Transverse colon (tissue), 4 donors: ENCODE measurements at places on chromosomes 13 and 19.
A peak's percentile ranks its signal among the peaks of the same experiment; 100 is the strongest.

- DNase-seq: no peak
- no peaks in the 10 kb centered on the region for H3K36me3 ChIP-seq
- H3K4me1 ChIP-seq: no peaks in the 10 kb centered on the region
- no peak overlapping the region for H3K4me3 ChIP-seq
- H3K27me3 ChIP-seq: peaks cover 10% of the 10 kb centered on the region
Measured at GRCh38 chr13:79297128-79297527, 108.9 kb downstream of the RBM26 start.

DNA sequence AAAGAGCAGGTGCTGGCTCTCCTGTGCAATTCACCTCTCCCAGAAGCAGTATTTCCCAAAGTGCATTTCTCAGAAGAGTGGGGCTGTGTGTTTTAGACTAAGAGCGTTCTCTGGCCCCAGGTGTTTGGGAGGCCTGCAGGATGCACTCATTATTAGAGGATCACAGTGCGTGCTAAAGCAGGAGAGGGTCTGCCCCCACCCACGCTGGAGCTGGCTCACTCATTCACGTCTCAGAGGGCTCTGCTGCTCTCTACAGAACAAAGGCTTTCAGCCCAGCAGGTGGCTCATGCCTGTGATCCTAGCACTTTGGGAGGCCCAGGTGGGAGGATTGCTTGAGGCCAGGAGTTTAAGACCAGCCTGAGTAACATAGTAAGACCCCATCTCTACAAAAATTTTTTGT lies 756.7 kb downstream of the UQCRFS1 start:
- H3K4me1 ChIP-seq: no peaks in the 10 kb centered on the region
- no peak overlapping the region for H3K27ac ChIP-seq
- no peak overlapping the region for H3K4me3 ChIP-seq
- H3K36me3 ChIP-seq: no peaks in the 10 kb centered on the region

- H3K4me1 ChIP-seq: no peaks in the 10 kb centered on the region
- no peak overlapping the region for H3K4me3 ChIP-seq
- no peak overlapping the region for H3K27ac ChIP-seq
- no peaks in the 10 kb centered on the region for H3K36me3 ChIP-seq
- DNase-seq: no peak
Measured at GRCh38 chr13:20331419-20331818, 99.3 kb upstream of the GJB6 start.

- peak overlapping the region; percentile 93 for H3K4me3 ChIP-seq
- H3K4me1 ChIP-seq: peaks cover 60% of the 10 kb centered on the region
- H3K36me3 ChIP-seq: no peaks in the 10 kb centered on the region
- no peaks in the 10 kb centered on the region for H3K27me3 ChIP-seq
- peak overlapping the region; percentile 98 for H3K27ac ChIP-seq
Measured at GRCh38 chr19:6739883-6740588, 556 bp downstream of the TRIP10 start.

DNA sequence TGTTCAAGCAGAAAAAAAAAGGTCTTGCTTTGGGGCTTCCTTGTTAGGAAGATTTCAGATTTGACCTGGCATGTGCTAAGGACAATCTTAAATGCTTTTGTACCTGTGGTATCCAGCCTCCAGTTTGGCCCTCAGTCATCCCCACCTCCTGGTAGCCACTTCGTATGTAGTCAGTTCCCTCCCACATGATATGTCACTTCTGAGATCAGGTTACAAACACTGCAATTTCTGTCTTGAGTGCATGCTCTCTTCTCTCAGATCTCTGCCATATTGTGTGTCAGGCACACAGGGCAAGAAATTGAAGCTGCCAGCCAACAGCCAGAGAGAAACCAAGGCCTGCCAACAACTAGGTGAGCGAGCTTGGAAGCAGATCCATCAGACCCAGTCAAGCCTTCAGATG lies 60.3 kb upstream of the STARD13 start:
- no peak overlapping the region for H3K27ac ChIP-seq
- H3K4me3 ChIP-seq: no peak overlapping the region
- no peaks in the 10 kb centered on the region for H3K4me1 ChIP-seq
- H3K27me3 ChIP-seq: no peaks in the 10 kb centered on the region
- no peaks in the 10 kb centered on the region for H3K36me3 ChIP-seq

DNA sequence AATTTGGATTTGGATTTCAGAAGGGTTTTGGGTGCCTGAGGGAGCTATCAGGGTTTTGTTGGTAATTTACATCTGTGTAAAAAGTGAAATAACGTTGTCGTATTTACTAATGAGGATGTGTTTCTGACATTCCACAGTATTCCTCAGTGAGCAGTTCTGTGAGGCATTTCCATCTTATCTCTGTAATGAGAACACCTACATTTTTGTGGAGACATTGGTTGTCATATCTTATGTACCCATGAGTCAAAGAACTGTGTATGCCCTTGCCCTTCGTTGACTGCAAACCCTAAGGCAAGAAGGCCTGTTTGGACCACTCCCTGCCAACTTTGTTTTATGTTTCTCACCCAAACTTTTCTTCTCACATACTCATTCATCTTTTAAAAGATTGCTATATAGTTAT lies 14.2 kb upstream of the IL17D start:
- no peaks in the 10 kb centered on the region for H3K4me1 ChIP-seq
- H3K36me3 ChIP-seq: no peaks in the 10 kb centered on the region
- no peak overlapping the region for H3K27ac ChIP-seq
- DNase-seq: no peak
- no peak overlapping the region for H3K4me3 ChIP-seq

GRCh38 chr19:18967358-18968146 lies 26.5 kb upstream of the HOMER3 start:
- H3K27me3 ChIP-seq: no peaks in the 10 kb centered on the region
- peak; percentile 32 for DNase-seq

DNA sequence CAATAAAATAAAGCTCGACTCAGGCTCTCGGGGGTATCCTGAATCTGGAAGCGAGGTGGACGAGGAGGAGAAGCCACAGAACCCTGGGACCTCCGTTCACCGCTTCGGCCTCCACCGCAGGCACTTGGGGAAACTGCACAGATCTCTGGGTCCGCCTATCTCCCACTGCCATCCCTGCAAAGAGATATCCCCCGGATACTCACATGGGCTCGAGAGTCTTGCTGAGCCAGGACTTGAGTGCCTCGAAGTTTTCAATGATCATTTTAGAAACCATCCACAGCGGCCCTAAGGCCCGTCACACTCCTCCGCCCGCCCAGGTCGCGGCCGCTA lies 589 bp downstream of the RBM26 start:
- no peak for DNase-seq
- no peaks in the 10 kb centered on the region for H3K36me3 ChIP-seq
- peak overlapping the region; percentile 95 for H3K27ac ChIP-seq
- H3K4me1 ChIP-seq: peaks cover 28% of the 10 kb centered on the region
- no peaks in the 10 kb centered on the region for H3K27me3 ChIP-seq

DNA sequence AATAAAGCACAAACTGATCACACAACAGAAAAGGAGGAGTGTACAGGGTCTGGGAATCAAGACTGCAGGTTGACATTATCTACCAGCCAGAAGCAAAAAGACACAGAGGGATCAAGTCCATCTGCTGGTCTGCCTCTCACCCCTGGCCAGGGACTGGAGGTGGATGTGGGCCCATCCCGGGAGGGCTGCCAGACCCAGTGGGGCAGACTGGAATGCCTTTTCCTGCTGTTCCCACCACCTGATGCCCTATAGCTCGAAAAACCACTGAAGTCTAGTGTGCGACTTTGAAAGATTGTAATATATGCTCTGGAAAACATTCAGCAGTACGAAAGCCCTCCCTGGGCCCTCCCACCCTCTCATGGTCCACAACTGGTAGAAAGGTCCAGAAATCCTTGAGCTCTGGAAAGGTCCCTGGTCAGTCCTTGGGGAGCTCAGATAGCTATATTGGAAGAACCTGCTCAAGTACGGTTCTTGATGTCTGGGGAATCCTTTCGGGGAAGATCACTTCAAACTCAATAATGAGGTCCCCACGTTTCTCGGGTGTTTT lies 2.6 kb downstream of the DNAJB1 start:
- H3K36me3 ChIP-seq: peaks cover 5% of the 10 kb centered on the region
- peak overlapping the region; percentile 98 for H3K27ac ChIP-seq
- H3K4me3 ChIP-seq: no peak overlapping the region
- no peaks in the 10 kb centered on the region for H3K27me3 ChIP-seq
- no peak for DNase-seq

- H3K4me1 ChIP-seq: no peaks in the 10 kb centered on the region
- no peak for DNase-seq
- H3K4me3 ChIP-seq: no peak overlapping the region
- no peaks in the 10 kb centered on the region for H3K36me3 ChIP-seq
- H3K27ac ChIP-seq: no peak overlapping the region
Measured at GRCh38 chr13:66237411-66238062, 992.6 kb downstream of the PCDH9 start.
